ENCODE measurements at places on chromosomes 11 and 22. TPM values are rescaled to one million over a fixed set of nuclear protein-coding genes. Genes with fewer than 3 reads are reported as not detected.

DNA sequence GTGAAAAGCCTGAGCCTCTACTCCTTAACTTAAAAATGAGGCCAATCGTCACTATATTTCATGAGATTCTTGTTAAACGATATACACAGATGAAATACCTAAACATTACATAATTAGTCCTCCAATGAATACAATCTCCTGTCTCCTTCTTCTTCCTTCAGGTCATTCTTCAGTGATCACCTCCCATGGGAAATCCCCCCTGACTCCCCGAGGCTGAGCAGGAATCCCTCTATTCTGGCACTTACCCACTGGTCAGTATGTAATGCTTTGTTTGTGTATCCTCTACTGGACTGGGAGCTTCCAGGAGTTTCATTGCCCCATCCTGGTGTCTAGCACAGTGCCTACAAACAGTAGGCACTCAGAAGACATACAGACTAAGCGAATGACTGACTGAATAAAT, 52.3 kb downstream of the RAB38 start:
- DNase-seq = no peak

DNA sequence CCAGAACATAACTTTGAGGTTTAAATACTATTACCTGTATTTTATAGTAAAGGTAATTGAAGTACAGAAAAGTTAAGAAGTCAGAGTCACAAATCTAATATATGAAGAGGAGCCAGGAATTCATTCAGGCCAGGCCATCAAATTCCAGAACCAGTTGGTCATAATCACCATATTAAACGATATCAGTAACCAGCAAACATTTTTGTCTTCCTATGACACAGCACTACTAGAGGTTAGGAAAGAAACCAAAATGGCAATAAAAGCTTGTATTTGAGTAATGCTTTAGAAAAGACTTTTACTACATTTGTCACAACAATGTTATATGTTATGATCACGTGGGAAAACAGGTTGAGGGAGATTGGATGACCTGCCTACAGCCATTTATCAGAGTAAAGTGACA, 62.2 kb downstream of the DKK3 start:
- no peak for DNase-seq

Gene ART1
- not detected for total RNA-seq

Gene MAML2
- total RNA-seq = 31.6 TPM

Gene ZP1
- total RNA-seq = 0.26 TPM

DNA sequence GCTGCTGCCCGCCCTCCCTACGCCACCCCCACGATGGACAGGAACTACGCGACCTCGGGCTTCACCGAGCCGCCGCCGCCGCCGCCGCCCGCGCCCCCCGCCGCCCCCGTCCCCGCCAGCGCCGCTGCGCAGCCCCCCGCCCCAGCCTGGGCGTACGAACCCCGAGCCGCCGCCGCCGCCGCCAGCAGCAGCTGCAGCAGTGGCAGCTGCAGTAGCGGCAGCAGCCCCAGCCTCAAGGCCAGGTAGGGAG, 407 bp downstream of the QSER1 start:
- peak; percentile 55 for DNase-seq

DNA sequence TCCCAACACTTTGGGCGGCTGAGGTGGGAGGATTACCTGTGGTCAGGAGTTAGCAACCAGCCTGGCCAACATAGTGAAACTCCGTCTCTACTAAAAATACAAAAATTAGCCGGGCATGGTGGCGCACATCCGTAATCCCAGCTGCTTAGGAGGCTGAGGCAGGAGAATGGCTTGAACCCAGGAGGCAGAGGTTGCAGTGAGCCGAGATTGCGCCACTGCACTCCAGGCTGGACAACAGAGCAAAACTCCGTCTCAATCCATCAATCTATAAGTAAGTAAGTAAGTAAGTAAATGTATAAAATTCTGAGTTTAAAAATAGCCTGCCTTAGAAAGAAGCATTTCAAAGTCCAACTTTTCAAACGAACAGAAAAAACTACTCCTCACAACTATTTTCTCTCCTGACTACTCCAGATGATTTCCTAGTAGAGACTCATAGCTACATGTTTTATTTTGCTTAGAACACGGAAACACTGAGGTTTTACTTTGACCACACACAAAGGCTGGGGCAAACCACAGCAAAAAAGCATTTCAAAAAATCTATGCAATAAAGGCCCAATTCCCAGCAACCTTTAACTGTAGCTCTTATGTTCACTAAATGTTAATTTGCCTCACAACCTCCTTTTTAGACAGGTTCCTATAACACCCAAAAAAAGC, 16.3 kb downstream of the SPTY2D1 start:
- DNase-seq = no peak

DNA sequence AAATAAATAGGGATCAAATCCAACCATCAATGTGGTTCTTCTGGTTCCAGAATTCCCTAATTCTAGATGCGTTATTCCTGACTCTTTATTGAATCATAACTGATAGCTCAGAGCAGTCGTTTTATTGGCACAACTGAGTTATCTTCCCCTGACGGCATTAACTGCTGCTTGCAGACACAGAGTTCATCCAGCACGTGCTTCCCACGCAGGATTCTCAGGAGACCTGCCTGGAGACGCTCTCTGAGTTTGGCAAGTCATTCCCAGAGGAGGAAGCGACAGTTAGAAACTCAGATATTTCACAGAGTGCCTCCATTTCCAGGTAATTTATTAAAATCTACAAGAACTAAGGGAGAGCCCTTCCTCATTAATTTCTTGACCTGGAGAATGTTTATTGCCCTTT, 35.4 kb upstream of the PHF21B start:
- no peak for DNase-seq

Gene MGAT3
- total RNA-seq = 1.3 TPM

DNA sequence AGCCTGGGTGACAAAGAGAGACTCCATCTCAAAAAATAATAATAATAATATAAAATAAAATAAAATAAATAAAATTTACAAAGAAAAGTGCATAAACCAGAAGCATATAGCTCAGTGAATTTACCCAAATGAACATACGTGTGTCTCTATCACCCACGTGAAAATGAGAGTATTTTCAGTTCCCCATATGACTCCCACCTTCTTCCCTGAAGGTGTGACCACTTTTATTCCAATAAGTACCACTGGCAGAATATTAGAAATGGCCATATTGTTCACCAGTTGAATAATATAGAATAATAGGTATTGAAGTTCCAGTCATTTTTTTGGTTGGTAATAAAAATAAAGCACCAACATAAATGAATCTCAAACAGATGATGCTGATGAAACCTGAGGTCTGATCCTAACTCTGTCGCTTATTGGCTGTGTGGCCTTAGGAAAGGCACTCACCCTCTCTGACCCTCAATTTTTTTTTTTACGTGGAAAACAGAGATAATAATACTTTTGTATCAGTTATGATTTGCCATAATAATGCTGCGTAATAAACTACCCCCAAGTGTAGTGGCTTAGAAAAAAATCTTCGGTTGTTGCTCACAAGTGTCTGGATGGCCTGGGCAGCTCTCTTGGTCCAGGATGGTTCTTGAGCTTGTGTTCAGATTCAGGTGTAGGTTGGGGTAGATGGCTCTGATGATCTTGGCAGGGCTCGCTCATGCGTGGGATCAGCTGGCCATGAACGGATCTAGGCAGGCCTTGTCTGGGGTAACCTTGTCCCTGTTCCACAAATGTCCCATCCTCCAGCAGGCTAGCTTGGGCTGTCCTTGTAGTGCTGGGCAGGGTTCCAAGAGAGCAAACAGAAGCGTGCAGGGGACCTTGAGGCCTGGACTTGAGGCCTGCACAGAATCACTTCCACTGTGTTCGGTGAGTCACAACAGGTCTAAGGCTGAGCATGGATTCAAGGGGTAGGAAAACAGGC, 88.1 kb downstream of the MYO18B start:
- DNase-seq = no peak

DNA sequence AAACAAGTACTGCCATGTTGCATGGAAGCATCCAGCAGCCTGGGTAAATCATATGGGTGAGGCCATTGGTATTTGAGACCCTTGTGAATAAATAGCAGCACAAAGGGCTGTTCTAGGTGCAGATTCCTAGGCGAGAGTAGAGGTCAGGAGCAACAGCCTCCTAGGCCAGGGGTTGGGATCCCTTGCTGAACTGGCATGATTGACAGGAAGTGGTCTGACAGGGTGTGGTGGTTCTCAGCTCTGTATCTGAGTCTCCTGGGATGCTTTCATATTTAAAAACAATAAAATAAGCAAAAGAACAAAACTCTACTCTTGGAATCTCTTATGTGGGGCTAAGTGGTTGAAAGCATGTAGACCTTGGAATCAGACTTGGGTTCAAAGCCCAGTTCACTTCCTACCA, 35.8 kb downstream of the INSC start:
- no peak for DNase-seq

- DNase-seq = no peak
Observed at GRCh38 chr11:100592619-100593260, 94.3 kb upstream of the ARHGAP42 start.

Gene OR52E8
- total RNA-seq = not detected

- DNase-seq = no peak
Observed at GRCh38 chr11:42812361-42812760, 499.4 kb upstream of the API5 start.

DNA sequence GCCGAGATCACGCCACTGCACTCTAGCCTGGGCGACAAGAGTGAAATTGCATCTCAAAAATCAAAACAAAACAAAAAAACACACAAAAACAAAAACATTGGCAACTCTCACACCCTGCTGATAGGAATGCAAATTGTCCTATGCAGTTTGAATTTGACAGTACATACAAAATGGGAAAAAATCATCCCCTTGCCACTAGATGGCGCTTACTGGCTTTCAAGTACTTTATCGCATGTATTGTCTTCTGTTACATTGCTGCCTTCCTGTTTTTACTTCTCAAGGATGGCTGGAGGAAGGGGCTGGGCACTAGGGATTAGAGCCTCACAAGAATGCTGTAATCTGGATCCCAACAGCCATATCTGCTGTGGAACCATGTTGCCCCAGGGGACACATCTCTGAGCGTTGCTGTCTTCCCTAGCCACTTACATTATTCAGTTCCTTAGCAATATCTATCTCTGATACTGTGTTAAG, 59.4 kb upstream of the A4GALT start:
- DNase-seq = no peak

Gene PKDREJ
- 0.23 TPM for total RNA-seq

Gene TESMIN
- 1.3 TPM for total RNA-seq

Gene TPST2
- 60.6 TPM for total RNA-seq

DNA sequence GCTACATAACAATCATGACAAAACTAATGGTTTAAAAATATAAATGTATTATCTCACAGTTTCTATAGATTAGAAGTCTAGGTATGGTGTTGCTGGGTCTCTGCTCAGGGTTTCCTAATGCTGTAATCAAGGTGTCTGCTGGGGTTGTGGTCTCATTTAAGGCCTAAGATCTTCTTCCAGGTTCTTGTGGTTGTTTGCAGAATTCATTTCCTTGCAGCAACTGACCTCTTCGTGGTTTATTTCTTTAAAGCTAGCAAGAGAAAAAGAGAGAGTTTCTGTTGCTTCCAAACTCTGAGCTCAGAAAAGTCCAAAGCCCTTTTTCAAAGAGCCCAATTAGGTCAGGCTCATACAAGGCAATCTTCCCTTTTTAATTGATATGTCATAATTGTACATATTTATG, 452.7 kb upstream of the CCDC179 start:
- no peak for DNase-seq

- no peak for DNase-seq
Observed at GRCh38 chr11:101862391-101863233, 52.2 kb upstream of the CEP126 start.

Gene OR4D5
- not detected for total RNA-seq

Gene PRCP
- 53.2 TPM for total RNA-seq

DNA sequence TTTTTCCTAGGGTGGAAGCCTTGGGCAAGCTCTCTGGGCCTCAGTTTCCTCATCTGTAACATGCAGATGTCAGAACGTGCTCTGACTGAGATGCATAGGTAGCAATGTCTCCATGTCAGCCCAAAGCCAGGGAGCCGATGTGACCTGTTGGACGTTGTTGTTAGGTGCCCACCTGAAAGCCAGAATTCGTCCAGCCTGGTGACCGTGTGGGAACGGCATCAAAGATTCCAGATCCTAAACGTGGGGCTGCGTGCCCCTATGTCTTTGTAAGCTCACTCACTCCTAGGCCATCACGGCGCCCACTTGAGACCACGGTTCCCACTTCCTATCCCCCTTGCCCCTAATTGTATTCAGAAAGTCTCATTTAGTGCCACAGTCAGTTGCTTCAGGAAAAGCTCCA, 48.2 kb downstream of the FBLN1 start:
- DNase-seq = no peak

Gene ROBO4
- total RNA-seq = 18.1 TPM

- no peak for DNase-seq
Observed at GRCh38 chr11:6067502-6067901, 36.9 kb upstream of the OR56A1 start.

GRCh38 chr11:36109850-36110606, 166.2 kb downstream of the LDLRAD3 start:
- no peak for DNase-seq

GRCh38 chr11:60208951-60209350, 26.1 kb upstream of the MS4A6A start:
- DNase-seq = no peak

GRCh38 chr22:35315855-35316745, 16.4 kb downstream of the TOM1 start:
- DNase-seq = peak; percentile 92

DNA sequence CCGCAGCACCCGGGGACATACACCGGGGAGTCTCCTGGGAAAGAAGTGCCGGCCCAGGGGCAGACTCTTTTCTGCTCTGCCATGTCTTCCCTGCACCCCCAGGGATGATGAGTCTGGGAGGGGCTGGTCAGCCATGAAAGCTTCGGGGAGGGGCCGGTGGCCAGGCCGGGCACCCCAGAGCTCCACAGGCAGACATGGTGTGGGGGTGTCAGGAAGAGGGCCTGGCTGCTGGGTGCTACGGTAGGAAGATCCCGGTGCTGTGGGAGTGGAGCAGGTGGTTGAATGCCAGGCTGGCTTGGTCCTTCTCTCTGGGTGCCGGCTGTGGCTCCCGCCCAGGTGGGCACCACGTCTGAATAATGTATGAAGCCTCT, 17.4 kb downstream of the LSP1 start:
- DNase-seq = no peak

DNA sequence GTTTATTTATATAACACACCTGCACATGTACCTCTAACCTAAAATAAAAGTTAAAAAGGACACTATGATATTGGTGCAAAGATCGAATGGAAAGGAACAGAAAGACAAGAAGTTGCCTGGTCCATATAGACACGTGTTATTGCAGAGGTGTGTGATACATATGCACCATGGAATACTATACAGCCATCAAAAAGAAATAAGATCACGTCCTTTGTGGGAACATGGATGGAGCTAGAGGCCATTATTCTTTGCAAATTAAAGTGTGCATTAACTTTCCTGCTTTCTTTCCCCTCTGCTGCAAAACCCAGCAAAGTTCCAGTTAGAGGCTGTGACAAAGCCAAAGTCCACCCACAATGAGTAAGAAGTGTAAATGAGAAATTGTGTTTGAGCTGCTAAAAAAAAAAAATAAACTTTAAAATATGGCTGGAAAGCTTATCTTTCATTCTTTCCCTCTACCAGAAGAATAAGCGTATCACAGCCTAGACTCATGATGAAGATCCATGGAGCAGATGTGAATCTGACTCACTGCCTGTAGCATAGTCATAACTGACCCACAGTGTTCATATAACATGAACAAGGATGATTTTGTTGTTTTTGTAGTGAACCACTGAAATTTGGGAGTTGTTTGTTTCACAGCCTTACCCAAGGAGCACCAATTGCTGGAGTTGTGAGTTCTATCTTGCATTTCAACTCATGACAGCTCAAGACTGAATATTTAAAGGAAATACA, 9.6 kb downstream of the OR52K1 start:
- DNase-seq = no peak

- DNase-seq = no peak
Observed at GRCh38 chr11:73229321-73229895, 11.3 kb downstream of the P2RY2 start.

Gene NOL12
- total RNA-seq = 44.2 TPM
